ENCODE measurements at places on chromosomes 6 and 20.

DNA sequence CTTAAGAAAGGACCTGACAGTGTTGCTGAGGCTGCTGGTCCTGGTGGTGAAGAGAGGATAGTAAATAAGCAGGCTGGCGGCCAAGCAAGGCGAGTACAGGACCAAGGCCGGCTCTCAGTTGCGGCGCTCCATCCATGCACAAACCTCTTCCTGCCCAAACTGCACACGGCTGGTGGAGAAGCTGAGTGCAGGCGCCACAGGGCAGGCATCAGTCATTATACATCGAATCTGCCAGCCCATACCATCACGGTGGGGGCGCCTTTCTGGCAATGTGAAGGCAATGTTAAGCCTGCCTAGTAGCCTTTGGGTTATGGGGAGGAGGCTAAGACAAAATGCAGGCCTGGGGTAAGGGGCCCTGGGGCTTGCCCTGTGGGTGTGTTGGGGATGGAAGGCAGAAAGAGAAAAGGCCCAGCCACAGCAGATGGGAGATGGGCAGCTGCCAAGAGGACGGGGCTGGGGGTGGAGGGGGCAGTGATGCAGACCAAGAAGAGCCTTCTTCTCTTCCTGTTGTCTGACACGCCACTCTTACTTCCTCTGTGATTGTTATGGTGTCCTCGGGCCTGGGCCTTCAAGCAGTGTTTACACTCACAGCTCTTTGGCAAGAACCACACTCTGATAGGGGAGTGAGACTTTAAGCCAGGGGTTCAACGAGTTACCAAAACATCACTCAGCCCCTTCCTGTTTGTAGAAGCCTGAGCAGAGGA, 20.3 kb upstream of the KCNK16 start:
- no peak for DNase-seq

GRCh38 chr6:130377371-130377770, 11.6 kb downstream of the TMEM200A start:
- no peak for DNase-seq

- peak; percentile 59 for DNase-seq
Measured at GRCh38 chr6:15872241-15873103, 209.6 kb upstream of the DTNBP1 start.

GRCh38 chr6:148455225-148455624, 112.6 kb downstream of the SASH1 start:
- no peak for DNase-seq

GRCh38 chr6:112026933-112027332, 27.0 kb upstream of the CCN6 start:
- no peak for DNase-seq

GRCh38 chr6:53837865-53838769, 43.3 kb downstream of the LRRC1 start:
- no peak for DNase-seq
